Activated effector memory CD4-positive, alpha-beta T cell treated with anti-CD3 and anti-CD28 coated beads, Interleukin-2, amount 50 U/mL, for 16 hours (primary cell): ENCODE measurements at places on chromosomes 7 and 10.

DNA sequence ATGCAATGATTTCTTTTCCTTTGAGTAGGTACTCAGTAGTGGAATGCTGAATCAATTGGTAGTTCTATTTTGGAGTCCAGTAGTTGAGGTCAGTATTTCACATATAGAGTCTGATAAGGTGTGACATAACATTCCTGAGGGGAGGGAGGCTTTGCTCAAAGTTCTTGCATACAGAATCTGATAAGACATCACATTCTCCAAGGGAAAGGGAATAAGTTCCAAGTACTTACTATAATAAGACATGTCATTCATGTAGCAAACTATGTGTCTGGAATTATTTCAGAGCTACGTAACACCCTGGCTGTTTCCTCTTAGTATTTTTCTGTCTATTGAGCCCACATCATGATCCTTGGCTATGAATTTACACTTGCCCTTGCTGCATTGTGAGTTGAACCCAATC lies 74.3 kb upstream of the POM121L12 start:
- DNase-seq, result no peak

DNA sequence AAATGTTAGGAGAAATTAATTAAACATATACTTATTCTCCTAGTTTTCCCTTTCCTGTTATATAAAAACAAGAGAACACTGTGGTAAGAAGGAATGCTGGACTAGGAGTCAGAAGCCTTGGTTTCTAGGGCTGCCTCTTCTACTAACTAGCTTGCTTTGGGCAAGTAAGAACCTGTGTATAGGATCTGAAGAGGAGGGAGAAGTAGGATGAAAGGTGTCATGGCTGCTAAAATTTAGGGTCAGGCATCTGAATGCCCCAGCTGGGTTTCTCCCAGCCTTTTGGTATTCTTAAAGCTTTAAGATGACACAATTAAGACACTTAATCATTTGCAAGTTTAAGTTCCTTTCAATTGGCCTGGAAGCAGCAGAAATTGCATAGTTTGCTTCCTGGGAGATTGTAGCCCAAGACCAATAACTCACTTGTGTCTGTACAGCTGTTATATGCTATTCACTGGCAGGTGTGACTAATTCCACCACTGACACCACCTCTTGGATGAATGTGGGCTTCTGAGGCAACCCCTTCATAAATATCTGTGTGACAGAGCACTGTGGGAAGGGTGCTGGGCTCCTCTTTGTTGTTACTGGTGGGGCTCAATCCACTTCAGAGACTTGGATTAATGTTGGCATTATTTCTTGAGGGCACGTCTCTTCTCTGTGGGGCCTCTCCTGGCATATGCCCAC lies 137.2 kb downstream of the LRMDA start:
- DNase-seq, result no peak

DNA sequence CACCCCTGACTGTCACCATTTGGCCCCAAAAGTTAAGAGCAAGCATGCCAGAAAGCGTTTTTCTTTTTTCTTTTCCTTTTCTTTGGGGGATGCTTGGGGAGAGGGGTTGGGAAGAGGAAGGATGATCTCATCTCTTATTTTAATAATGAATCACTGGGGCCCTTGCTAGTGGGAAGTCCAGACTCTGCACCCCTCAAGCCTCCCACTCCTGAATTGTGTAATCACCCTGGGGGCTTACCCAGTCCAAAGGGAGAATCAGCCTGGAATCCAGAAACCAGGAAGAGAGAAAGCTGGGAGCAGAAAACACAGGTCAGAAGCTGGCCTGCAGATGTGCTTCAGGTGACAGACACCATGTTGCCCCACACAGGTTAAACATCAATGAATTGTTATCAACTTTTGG lies 14.7 kb upstream of the HABP2 start:
- no peak for DNase-seq

GRCh38 chr10:7933757-7934156 lies 115.5 kb downstream of the TAF3 start:
- no peak for DNase-seq
